Retinal pigment epithelial cell (primary cell): ENCODE measurements at places on chromosomes 6 and 20.

DNA sequence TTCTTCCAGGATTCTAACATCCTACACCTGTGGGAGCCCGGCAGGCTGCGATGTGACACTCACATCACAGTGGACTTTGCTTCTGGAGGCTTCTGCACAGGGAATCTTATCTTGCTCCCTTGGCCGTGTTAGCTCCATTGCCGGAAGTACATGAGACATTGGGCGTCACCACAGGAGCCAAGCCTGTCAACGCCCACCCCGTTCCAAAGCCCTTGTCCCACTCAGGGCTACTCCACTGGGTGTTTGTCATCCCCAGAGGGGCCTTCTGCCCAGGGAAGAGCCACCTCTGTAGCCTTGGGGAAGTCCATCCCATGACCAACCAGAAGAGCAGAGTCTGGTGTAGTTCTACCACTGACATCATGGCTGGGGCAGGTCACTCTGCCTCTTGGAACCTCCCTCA lies 1.7 kb downstream of the RAB44 start:
- DNase-seq: no peak

DNA sequence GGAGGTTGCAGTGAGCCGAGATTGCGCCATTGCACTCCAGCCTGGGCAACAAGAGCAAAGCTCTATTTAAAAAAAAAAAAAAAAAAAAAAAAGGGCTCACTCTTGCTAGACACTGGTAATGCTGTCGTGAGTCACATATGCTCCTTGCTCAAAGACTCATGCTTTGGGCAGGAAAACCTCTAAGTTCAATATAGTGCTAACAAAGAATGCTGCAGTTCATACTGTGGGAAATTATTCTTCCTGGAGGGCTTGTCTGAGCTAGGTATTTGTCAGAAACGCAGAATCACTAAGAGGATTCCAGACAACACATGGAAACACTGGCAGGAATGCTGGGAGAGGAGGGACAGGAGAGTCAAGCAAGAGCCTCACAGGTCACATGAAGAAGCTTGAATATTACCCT lies 2.3 kb upstream of the LYRM2 start:
- peak; percentile 73 for DNase-seq

DNA sequence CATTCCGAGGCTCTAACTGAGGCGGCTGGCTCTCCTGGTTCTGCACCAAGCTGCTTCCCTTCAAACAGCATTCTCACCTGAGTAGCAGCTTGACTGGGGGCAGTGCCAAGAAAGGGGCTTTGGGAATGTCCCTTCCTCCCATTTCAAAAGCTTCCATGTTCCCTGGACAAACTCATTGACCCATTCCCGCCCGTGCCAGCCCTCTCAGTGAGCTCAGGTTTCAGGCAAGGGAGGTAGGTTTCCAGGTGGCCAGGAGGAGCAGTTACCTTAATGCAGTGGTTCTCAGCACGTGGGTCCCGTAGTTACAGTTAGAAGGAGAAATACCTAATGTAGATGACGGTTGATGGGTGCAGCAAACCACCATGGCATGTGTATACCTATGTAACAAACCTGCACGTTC lies 135.2 kb downstream of the ELOVL4 start:
- DNase-seq: no peak

GRCh38 chr6:25623879-25624278 lies 28.1 kb upstream of the SCGN start:
- no peak for DNase-seq

DNA sequence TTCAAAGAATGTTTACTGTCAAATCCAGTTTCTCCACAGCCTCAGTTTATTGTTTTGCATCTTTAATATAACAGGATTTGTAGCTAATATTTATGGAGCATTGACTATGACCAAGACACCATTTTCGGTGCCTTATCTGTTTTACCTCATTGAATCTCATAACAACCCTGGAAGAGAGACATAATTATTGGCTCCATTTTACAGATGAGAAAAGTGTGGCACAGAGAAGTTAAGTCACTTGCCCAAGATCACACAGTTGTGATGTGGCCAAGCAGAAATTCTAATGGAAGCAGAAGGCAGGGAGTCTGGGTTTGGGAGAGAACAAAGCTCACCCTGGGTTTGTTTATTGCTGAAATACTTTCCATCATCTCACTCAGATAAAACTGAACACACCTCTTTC lies 17.5 kb upstream of the NFATC2 start:
- DNase-seq: no peak

GRCh38 chr6:105495515-105495914 lies 92.6 kb upstream of the PREP start:
- DNase-seq: no peak

DNA sequence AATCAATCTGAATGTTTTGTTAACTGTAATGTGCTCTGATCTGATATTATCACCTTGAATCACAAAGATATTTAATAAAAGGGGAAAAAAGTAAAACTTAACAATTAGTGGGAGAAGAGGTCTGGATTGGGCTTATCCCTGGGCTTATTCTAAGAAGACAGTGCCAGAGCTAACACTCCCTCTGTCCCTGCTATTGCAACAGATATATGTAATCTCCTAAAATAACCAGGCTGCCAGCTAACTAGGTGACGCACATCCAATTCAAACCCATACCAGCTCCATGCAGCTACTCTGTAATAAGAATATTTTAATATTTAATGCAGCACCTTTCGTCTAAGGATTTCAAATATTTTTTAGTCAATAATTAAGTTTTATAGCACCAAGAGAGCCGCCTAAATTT lies 330.1 kb upstream of the MARCKS start:
- no peak for DNase-seq

GRCh38 chr20:46307139-46307998 lies 929 bp downstream of the CDH22 start:
- no peak for DNase-seq

- DNase-seq: no peak
These were observed 83.4 kb downstream of the REV3L start for GRCh38 chr6:111399626-111400025.

DNA sequence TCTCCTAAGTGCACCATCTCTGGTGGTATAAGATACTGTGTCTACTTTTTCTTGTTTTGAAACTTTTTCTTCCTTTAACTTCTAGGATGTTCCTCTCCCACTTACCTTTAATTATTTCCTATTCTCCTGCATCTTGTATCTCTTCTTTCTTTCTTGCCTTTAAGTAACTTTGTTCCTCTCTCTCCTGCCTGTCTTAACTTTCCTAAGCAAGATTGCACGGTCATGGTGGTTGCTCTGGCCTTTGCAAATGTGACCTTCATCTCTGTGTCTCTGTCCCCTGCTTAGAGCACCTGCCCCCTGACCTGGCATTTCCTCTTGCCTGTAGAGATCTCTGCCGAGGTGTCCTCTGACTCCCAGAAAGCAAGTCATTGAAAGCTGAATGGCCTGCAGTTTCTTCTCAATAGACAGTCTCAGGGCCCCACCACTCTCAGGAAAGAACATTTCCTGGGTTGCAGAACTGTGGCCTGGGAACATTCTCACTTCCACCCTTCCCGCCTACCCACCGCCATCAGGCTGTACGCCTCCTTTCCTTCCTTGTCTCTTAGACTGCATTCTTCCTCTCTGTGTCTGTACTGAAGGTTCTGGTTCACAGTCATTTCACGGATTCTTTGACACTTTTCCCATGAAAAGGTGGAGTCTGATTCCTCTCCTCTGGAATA lies 12.8 kb downstream of the ZDHHC14 start:
- no peak for DNase-seq

- DNase-seq: no peak
These were observed 50.5 kb upstream of the BMP6 start for GRCh38 chr6:7675353-7675945.

GRCh38 chr6:160971171-160971570 lies 20.4 kb upstream of the MAP3K4 start:
- no peak for DNase-seq

GRCh38 chr20:6116758-6117157 lies 6.1 kb downstream of the FERMT1 start:
- DNase-seq: no peak

DNA sequence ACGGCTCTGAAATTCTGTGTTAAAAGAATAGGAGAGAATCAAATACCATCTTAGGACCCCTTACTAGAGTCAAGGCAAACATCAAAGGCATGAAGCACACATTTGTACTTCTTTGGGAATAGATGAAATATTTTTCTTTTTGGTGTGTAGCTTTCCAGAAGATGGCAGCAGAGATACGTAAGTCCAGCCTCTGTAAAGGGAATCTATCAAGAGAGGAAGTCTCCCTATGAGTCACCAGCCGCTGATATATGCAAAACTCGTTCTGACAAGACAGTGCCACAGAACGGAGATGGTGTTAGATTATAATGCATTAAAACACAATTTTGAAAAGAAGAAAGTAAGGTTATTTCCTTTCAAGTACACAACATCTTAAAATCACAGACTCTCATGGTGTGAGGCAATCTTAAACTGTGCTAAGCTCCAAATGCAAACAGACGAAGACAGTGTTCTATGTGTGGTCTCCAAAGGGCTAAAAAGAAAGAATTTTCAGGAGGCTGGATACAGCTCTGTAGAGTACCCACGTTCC lies 120.0 kb upstream of the AGPAT4 start:
- peak; percentile 63 for DNase-seq

- no peak for DNase-seq
These were observed 2.0 kb upstream of the PLCG1 start for GRCh38 chr20:41135187-41135887.

DNA sequence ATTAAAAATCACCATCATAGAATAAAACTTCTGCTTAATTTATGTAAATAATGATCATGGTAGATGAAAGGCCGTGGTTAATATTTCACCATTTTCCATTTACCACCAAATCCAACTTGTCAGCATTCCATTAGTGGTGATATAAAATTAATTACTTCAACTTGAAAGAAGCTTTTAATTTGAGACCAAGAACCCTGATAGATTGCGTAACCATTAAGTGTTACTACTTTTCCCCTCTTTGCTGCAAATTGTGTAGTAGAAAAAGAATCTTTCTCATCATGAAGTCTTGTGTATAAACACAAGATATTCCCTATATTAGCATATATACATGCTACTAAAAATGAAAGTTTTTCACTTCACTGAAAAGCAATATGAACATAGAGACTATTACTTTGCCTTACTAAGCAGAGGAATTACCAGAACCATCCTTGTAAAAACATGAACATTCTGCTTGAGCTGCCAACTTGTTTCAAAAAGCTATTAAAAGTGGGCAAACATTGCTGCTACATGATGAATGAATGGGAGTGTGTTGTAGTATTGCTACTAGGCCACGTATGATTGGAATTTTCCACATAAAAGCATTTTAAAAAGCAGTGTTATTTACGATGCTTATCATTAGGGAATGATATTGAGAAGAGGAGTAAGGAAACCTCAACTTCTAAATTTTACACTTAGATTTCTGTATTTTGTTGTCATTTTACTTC lies 35.0 kb downstream of the STX11 start:
- DNase-seq: no peak

- no peak for DNase-seq
These were observed 24.1 kb upstream of the ROS1 start for GRCh38 chr6:117449549-117450439.

DNA sequence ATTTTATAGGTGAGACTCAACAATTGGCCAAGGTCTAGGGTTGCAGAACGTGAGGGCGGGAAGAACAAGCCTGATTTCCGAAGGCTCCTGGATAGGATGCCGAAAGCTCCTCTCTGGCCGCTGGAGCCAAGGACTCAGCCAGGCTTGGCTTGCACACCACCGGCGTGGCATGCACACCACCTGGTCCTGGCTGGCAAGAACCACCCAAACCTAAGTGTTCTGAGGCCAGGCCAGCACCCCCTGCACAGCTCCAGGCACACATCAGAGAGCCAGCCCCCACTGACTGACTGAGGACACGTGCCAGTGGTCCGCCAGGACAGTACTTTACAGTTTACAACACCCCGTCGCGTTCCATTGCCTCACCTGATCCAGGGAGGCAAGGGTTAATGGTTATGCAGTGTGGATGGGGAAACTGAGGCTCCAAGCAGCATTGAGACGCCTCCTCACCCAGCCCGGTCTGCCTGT lies 414 bp downstream of the TGM2 start:
- DNase-seq: no peak

DNA sequence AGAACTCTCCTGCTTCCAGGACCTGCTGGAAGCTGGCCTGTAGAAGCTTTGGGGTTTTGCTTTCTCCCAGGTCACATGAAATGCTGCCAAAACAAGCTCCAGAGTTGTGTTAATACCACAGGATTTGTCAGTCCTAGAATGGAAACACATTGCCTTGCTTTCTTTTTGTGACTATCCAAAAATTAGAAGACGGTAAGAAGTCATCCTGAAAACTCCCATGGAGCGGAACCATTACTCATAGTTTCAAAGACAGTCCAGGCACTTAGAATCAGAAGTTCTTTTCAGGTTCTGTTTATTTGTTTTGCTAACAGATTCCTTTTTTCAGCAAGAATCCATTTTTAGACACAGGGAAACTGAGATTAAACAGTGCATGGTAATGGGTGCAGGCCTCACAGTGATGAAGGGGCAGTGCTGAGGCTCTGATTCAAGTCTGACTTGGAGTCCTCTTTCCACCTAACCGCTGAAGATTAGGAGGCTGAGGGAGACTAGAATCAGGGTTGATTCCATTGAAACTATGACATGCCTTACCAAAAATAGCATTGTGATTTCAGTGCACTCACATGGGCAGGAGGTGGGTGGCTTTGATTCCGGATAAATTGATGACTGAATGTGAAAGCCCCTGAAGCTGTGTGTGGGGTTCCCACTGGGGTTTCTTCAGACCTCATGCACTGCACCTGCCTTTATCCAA lies 72.2 kb upstream of the NAA20 start:
- peak; percentile 24 for DNase-seq

DNA sequence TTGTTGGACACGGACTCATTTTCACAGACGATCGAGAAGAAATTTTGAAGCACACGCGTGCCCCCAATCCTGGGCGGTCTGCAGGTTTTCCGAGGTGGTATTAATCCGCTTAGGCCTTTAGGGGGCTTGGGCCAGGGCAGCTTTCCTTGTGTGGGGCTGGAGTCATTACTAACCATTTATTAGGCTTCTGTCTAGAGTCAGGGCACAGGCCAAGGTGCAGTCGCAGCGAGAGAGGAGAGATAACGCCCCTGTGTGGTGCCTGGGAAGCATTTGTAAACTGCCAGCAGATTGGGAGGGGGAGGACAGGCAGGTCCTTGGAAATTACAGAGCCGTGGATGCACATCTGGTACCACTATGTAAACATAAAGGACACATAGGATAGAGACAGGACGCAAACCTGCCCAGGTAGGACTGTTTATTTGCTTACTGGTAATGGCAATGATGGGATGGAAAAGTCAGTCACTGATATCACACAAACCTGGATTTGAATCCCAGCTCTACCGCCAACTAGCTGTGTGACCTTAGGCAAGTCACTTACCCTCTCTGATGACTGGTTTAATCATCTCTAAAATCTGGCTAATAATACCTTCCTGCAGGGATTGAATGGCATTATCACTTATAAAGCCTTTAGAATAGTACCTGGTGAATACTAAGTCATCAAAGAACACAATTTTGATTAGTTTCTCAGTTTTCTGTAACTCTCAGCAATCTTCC lies 76.4 kb downstream of the TMEM242 start:
- DNase-seq: no peak

- no peak for DNase-seq
These were observed 418.6 kb upstream of the MAN1A1 start for GRCh38 chr6:119768201-119768600.

DNA sequence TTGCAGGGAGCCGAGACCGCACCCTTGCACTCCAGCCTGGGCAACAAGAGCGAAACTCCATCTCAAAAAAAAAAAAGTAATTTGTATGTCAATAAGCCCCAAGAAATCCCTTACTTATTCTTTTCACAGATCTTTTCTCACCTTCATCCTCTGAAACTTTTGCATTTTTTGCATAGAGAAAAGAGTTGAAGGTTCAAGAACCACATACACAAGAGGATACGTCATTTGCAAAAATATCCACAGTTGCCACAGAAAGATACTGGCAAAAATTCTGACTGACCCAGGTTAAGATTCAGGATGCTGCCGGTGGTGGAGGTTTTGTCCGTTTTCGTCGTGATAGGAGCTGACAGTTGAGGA lies 94.5 kb downstream of the ZMYND8 start:
- no peak for DNase-seq
